ENCODE measurements at places on chromosomes 1 and 21. TPM values are rescaled to one million over a fixed set of nuclear protein-coding genes. Genes with fewer than 3 reads are reported as not detected.

GRCh38 chr1:43757343-43758053 is 50.2 kb downstream of the ST3GAL3 start:
- no peak for DNase-seq

- no peak for DNase-seq
Measured at GRCh38 chr1:89660224-89661061, 27.5 kb downstream of the LRRC8C start.

GRCh38 chr21:44267655-44268142 is 6.0 kb upstream of the DNMT3L start:
- DNase-seq: no peak

DNA sequence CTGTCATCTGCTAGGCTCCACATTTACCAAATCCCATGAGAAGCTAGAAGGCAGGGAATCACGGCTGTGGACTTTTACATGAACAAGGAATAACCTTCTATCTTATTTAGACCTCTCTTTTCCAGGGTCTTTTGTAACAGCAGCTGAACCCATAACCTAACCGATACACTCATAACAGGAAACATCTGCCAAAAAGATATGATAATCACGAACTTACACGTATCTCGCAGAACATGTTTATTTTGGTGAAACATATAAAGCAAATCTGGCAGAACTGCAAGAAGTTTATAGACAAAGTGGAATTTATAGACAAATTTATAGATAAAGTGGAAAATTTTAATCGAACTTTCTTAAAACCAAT is 20.4 kb downstream of the TINAGL1 start:
- no peak for DNase-seq

- DNase-seq: no peak
Measured at GRCh38 chr21:37348664-37349063, 17.9 kb upstream of the DYRK1A start.

GRCh38 chr1:20216574-20216973 is 30.3 kb upstream of the PLA2G2C start:
- DNase-seq: no peak

- no peak for DNase-seq
Measured at GRCh38 chr1:229208481-229208880, 62.4 kb upstream of the RAB4A start.

DNA sequence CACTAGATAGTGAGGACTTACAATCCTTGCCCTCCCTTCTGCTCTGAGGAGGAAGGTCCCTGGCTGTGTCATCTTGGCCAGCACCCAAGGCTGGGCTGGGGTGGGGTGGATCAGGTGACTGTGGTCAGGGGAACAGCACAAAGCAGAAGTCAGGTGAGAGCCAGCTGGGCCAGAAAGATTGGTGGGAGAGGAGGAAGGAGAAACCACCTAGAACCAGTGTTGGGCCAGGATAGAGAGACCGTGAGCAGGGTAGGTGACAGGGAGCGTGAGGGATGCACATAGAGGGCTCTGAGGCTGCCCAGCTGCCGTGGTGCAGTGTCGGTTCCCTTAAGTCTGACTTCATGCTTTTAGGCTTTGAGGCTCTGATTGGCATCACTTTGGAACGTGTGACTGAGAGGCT is 22.7 kb downstream of the NCF2 start:
- no peak for DNase-seq

- no peak for DNase-seq
Measured at GRCh38 chr21:41948078-41948895, 5.5 kb downstream of the C2CD2 start.

DNA sequence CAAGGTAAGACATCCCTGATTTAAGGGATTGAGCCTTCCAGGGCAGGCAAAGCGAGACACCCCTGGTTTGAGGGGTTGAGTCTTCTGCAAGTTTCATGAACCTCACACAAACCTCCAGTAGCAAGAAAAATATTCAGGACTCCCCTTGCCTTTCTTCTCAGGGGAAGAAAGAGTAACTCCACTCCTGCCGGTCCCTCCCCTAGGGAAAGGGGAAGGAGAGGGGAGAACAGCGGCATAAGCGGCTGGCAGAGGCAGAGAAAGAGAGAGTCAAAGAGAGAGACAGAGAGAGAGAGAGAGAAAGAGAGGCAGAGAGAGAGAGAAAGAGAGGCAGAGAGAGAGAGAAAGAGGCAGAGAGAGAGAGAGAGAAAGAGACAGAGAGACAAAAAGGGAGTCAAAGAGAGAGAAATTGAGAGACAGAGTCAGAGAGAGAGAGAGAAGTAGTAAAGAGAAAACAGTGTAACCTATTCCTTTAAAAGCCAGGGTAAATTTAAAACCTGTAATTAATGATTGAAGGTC is 29.5 kb upstream of the CBR3 start:
- DNase-seq: no peak

- DNase-seq: no peak
Measured at GRCh38 chr1:236067854-236068454, 3.1 kb upstream of the NID1 start.

GRCh38 chr1:197402189-197402588 is 134.1 kb downstream of the CRB1 start:
- no peak for DNase-seq

GRCh38 chr1:65247419-65248359 is 61.7 kb upstream of the DNAJC6 start:
- DNase-seq: no peak

GRCh38 chr1:159068886-159069285 is 7.7 kb downstream of the AIM2 start:
- DNase-seq: no peak

TYW3 gene
- 55.0 TPM for total RNA-seq

PAPPA2 gene
- total RNA-seq: 1.3 TPM

SLC25A33 gene
- 6.1 TPM for total RNA-seq

UCK2 gene
- 61.6 TPM for total RNA-seq

TDRD5 gene
- not detected for total RNA-seq

CHODL gene
- total RNA-seq: not detected

ANXA9 gene
- not detected for total RNA-seq

SH2D2A gene
- total RNA-seq: 215 TPM

All from activated naive CD4-positive, alpha-beta T cell treated with anti-CD3 and anti-CD28 coated beads, Interleukin-2, amount 50 U/mL, for 72 hours (primary cell).